ENCODE measurements at places on chromosomes 12 and 14. TPM values are rescaled to one million over a fixed set of nuclear protein-coding genes. Genes with fewer than 3 reads are reported as not detected.

Gene POP5
- polyA plus RNA-seq, result 153 TPM

Gene USP44
- polyA plus RNA-seq, result 3.2 TPM

Gene NPAS3
- 1.3 TPM for polyA plus RNA-seq

Gene SLC4A8
- polyA plus RNA-seq, result 34.5 TPM

Gene MYH6
- polyA plus RNA-seq, result not detected

Gene A2ML1
- 0.08 TPM for polyA plus RNA-seq

Gene CLECL1
- polyA plus RNA-seq, result not detected

Gene KRT86
- polyA plus RNA-seq, result not detected

Gene NXPH4
- 0.53 TPM for polyA plus RNA-seq

Gene TMPRSS12
- polyA plus RNA-seq, result not detected

Gene LEMD3
- polyA plus RNA-seq, result 38.8 TPM

Gene CLEC2D
- 2.6 TPM for polyA plus RNA-seq

Gene IQSEC3
- polyA plus RNA-seq, result 5.4 TPM

Gene KRT72
- polyA plus RNA-seq, result not detected

Gene SERPINA9
- not detected for polyA plus RNA-seq

Gene RNFT2
- polyA plus RNA-seq, result 18.5 TPM

Gene SEC23A
- polyA plus RNA-seq, result 107 TPM

Gene LMO3
- 42.8 TPM for polyA plus RNA-seq

Gene DDN
- polyA plus RNA-seq, result 0.51 TPM

Gene PPP4R4
- polyA plus RNA-seq, result 4.8 TPM

Gene CCNT1
- polyA plus RNA-seq, result 24.0 TPM

Gene FGD4
- 15.7 TPM for polyA plus RNA-seq

Gene NKX2-1
- polyA plus RNA-seq, result 1.5 TPM

Gene NRL
- polyA plus RNA-seq, result 9.5 TPM

Gene SERPINA12
- polyA plus RNA-seq, result not detected

Gene DYNC1H1
- polyA plus RNA-seq, result 298 TPM

Gene MFAP5
- not detected for polyA plus RNA-seq

Data from neural cell (in vitro differentiated cells).